ENCODE measurements at places on chromosomes 2 and 18. TPM values are rescaled to one million over a fixed set of nuclear protein-coding genes. Genes with fewer than 3 reads are reported as not detected.

- H3K36me3 ChIP-seq: no peaks in the 10 kb centered on the region
- no peak overlapping the region for H3K27ac ChIP-seq
- H3K4me1 ChIP-seq: no peaks in the 10 kb centered on the region
- DNase-seq: no peak
- H3K4me3 ChIP-seq: no peak overlapping the region
Measured at GRCh38 chr2:33670392-33670937, 71.4 kb upstream of the FAM98A start.

Gene DYNAP
- total RNA-seq: not detected

DNA sequence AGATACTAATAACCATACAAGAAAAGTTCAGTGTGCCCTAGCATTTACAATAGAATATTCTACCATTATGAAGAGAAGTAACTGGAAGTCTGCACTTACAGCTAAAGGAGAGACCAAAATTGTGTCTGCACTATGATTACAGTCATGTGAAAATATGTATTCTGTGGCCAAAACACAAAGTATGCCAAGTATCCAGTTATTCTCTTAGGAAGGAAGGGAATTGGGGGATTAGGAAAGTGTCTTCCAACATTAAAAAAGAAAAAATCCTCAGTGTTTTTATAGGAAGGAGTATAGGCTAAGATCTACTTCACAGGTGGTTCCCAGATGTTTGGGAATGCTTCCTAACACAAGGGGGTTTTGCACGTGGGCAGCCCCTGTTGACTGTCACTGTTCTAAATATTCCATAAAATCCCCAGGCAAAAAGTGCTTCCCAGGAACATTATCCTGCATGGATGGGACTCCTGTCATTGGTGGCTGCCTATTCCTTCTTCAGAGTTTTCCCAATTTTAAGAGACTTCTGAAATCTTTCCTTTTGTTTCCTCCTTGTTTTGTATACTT, 180.2 kb upstream of the KLHL29 start:
- no peak for DNase-seq
- H3K27ac ChIP-seq: no peak overlapping the region

GRCh38 chr2:230849633-230850357, 14.9 kb upstream of the ITM2C start:
- peak; percentile 61 for DNase-seq
- H3K4me1 ChIP-seq: peaks cover 8% of the 10 kb centered on the region
- H3K27ac ChIP-seq: no peak overlapping the region
- peaks cover 11% of the 10 kb centered on the region for H3K27me3 ChIP-seq

Gene VIL1
- total RNA-seq: 247 TPM

Measured in transverse colon (tissue), 4 donors.